GF-D8 (cell line): ENCODE measurements at places on chromosomes 11 and 22.
A peak's percentile ranks its signal among the peaks of the same experiment; 100 is the strongest.

GRCh38 chr11:93468290-93468689, 74.9 kb downstream of the SMCO4 start:
- DNase-seq = no peak

GRCh38 chr22:43955883-43956782, 891 bp downstream of the SAMM50 start:
- DNase-seq = peak; percentile 49

DNA sequence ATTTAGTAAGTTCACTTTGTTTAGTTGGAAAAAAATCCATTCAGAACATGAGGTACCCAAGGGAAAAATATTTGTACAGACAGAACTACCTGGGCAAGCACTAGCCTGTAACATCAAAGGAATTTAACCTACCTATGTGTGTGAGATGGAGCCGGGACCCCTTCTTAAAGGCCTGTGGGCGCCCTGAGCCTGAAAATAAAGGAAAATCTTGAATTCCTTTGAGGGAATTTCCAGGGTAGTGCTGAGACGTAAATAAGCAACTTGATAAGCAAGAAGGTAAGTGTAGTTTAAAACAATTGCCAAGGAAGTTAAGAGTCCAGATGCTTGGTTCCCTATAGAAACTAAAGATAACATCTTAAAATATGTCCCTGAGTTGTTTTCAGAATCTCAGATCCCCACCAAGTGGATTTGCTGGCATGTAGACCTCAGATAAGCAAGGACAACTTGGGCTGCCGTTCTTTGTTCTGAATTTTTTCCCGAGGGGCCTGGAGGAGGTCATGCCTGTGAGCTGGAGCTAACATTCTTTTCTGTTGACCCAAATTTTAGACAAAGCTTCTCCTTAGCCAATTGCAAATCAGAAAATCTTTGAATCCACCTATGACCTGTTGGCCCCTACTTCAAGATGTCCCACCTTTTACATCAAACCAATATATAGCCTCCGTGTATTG, 31.0 kb downstream of the MED17 start:
- no peak for DNase-seq

DNA sequence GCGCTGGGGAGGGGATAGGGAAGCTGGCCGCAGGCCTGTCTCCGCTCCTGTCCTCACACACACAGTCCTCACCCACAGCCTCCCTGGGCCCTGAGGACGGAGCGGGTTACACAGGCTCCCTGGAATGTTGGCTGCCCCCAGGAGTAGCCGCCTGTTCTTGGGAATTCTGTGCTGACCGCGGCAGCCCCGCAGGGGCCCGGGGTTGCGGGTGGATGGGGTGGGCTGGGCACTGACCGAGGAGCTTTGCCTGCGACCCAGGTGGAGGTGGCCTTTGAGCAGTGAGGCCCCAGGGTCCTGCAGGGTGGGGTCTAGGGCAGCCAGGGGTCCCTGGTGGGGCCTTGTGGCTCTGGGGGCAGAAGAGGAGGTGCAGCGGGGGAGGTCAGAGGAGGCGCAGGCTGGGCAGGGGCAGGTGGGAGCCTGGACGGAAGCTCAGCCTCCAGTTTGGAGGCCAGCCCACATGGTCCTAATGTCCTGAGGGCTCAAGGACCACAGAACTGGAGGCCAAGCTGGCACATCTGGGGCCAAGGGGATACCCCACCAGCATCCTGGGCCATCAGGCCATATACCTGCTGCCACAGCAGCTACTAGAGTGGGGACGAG, 6.6 kb upstream of the MRGPRG start:
- DNase-seq = no peak

DNA sequence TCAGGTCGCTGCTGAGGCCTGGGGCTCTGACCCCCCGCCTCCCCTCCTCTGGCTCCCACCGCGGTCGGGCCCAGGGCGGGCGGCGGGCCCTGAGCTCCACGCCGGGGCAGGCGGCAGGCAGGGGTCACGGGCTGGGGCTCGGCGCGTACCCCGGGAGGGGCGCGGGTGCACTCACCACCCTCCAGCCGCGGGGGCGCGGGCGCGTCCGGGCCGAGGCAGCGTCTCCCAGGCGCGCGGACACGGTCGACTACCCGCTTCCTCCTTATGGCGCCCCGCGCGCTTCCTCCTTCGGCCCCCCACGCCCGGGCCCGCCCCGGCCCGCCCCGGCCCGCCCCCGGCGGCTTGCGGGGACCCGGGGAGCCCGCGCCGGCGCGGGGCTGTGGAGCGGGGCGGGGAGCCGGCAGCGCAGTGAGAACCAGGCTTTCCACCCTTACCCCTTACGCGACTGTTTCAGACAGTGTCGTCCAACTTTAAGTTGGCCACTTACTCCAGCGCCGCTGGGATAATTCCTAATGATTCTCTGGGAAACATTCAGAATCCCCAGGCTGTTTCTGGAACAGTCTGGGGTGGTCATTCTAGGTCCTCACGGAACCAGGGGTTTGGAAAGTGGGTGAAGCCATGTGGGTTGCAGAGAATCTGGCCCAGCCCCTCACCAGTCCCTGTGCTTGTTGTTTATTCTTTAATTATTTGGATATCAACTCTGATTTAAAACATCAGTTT, at the start of gene BID:
BID (minus strand) TSS at position 264 of the 720 bp plus-strand sequence. CDS start 24,353 bp downstream, outside the sequence.
- DNase-seq = peak; percentile 3

DNA sequence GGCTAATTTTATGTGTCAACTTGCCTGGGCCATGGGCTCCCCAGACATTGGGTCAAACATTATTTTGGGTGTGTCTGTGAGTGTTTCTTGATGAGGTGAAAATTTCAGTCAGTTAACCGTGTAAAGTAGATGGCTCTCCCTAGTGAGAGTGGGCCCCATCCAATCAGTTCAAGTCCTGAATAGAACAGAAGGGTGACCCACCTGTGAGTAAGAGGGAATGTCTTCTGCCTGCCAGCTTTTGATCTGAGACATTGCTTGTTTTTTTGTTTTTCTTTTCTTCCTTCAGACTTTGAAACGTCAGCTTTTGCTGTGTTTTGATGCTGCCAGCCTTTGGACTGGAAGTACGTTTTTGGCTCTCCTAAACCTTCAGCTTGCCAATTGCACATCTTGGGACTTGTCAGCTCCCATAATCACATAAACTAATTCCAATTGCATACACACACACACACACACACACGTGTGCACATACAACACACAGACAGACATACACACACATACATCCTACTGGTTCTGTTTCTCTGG, 300.1 kb downstream of the CNTN5 start:
- no peak for DNase-seq

- no peak for DNase-seq
These were observed 44.5 kb downstream of the MED15 start for GRCh38 chr22:20551805-20552442.

GRCh38 chr11:44328138-44328660, 18.3 kb upstream of the ALX4 start:
- no peak for DNase-seq

DNA sequence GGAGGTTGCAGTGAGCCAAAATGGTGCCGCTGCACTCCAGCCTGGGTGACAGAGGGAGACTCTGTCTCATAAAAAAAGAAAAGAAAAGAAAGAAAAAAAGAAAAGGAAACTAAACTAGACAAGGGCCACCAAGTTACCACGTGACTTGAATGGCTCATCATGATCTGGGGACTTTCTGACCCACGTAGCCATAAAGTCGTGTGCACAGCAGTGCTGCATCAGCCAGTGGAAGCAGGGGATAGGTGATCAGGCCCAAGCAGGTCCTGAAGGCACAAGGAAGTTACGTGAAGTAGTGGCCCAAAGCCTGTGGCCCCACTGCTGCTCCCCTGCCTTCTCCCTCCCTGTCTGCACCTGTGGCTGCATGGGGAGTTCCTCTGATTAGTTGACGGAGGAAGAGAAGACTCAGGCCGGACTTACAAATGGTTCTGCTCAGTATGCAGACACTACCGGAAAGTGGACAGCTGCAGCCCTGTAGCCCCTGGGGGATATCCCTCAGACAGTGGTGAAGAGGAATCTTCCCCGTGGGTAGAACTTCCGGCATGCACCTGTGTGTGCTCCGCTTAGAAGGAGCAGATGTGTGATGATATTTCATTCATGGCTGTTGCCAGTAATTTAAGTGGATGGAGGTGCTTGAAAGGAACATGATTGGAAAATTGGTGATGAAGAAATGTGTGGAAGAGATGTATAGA, 18.2 kb upstream of the CD81 start:
- no peak for DNase-seq

DNA sequence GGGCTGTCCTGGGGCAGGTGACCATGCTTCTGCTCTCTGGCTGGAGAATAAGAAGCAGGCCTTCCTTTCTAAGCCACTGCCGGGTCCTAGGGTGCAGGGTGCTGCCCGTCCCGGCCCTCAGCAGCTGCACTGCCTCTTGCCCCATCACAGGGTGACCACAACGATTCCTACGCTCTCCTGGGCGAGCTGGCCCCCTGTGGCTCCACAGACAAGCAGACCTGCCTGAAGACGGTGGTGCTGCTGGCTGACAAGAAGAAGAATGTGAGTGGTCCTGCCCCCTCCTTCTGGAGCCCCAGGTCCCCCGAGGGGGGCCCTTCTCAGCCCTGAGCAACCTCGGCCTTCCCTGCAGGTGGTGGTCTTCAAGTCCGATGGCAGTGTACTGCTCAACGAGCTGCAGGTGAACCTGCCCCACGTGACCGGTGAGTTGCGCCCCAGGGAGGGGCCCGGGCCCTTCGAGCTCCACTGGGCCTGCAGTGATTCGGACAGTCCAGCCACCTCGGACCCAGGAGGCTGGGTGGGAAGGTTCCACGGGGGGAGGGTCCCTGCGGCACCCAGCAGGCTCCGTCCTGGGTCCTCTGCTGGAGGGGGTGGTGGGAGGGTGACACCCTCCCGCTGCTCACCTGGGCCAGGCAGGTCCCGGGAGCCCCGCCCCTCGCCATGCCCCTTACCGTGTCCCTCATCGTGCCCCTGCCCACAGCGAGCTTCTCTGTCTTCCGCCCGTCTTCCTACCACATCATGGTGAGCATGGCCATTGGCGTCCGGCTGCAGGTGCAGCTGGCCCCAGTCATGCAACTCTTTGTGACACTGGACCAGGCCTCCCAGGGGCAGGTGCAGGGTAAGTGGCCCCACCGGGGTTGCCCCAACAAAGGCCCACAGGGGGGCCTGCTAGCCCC, 8.3 kb downstream of the MUC2 start:
- no peak for DNase-seq

- DNase-seq = no peak
These were observed 378.3 kb downstream of the BRD1 start for GRCh38 chr22:49449377-49449776.

- DNase-seq = no peak
These were observed 138.5 kb downstream of the SWAP70 start for GRCh38 chr11:9802291-9802861.

- no peak for DNase-seq
These were observed 10.5 kb downstream of the SCN4B start for GRCh38 chr11:118142081-118142480.

GRCh38 chr22:24106385-24107381, 74.6 kb upstream of the SUSD2 start:
- no peak for DNase-seq

- DNase-seq = no peak
These were observed 39.4 kb downstream of the SWAP70 start for GRCh38 chr11:9703280-9703679.

DNA sequence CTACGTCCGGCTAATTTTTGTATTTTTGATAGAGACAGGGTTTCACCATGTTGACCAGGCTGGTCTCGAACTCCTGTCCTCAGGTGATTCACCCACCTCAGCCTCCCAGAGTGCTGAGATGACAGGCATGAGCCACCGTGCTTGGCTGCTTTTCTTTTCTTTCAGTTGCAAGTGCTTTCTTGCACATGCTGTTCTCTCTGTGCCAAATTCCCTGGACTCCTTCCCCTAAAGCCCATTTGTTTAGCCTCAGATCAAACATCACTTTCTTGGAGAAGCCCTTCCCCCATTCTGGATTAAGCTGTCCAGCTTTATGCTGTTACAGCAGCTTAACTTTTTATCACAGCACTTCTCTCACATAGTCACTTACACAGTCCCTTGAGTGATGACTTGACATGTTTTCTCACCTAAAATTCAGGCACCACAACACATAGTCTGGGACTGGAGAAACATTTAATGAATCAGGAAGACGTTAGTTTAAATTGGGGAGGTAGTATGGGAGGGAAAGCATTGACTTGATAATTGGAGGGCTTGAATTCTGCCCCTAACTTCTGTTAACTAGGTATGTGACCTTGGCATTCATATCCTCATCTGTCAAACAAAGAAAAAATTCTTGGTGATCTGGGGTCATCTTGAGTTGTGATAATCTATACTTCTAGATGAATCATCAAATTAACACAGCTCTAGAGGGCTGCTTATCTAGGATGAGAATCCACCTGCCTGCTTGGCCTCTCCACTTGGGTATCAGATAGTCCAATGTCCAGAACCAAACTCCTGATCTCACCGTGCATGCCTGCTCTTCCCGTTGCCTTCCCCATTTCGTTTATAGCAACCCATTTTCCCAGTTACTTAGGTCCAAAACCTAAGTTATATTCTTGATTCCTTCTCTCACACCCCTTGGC, 18.4 kb downstream of the ACO2 start:
- DNase-seq = no peak

DNA sequence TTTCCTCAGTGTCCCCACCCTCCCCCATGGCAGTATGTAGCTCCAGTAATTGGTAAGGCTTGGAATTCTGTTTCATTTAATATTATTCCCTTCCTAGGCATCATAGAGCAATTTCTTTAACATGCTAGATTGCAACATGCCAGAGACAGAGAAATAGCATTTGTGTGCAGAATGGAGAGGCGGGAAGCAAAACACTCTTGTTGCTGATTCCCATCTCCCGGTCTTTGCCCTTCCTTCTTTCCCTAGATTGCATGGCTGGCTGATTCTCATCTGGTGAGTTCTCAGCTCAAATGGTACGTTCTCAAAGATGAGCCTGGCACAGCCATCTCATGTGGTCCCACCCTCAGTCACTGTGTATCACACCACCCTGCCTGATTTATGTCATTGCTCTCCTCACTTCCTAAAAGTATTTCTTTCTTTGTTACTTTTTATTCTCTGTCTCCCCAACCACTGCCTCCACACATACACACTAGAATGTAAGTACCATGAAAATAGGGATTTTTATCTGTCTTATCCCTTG, 66.9 kb downstream of the ARFGAP2 start:
- DNase-seq = no peak

DNA sequence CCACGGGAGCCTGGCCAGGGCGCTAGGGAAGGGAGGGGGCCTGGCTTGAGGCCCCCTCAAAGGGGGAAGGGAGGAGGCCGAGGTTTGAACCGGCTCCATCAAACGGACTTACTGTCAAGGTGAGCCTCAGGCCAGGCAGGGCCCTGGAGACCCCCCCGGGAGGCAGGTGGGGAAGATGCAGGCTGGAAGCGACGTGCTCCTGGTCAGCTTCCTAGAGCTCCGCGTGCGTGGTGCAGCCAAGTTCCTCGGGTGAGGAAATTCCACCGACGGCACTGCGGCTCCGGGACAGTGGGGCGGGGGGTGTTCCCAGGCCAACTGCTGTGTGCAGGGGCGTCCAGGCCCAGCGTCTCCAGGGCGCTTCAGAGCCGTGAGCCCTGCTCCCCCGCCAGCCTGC, 7.2 kb upstream of the TRABD start:
- DNase-seq = no peak

DNA sequence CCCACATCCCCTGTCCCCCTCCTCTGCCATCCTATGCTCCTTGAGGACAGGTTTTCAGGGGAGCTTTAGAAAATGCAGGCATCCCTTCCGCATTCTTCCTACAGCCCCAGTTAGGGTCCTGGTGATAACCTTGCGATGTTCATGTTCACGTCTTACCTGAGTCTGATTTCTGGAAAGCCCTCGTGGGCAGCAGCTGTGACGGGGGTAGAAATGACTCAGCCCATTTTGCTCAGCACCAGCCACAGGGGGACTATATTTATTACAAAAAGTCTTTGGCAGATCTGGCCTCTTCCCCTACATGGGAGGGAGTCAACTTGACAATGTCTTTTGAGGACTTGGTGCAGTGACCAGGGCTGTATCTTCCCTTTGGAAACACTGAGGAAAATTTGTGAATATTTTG, 12.3 kb downstream of the PKNOX2 start:
- DNase-seq = no peak

- DNase-seq = no peak
These were observed 13.3 kb upstream of the CYP2R1 start for GRCh38 chr11:14905104-14906033.
